NCI-H774 (cell line): ENCODE measurements at places on chromosomes 4 and X.

DNA sequence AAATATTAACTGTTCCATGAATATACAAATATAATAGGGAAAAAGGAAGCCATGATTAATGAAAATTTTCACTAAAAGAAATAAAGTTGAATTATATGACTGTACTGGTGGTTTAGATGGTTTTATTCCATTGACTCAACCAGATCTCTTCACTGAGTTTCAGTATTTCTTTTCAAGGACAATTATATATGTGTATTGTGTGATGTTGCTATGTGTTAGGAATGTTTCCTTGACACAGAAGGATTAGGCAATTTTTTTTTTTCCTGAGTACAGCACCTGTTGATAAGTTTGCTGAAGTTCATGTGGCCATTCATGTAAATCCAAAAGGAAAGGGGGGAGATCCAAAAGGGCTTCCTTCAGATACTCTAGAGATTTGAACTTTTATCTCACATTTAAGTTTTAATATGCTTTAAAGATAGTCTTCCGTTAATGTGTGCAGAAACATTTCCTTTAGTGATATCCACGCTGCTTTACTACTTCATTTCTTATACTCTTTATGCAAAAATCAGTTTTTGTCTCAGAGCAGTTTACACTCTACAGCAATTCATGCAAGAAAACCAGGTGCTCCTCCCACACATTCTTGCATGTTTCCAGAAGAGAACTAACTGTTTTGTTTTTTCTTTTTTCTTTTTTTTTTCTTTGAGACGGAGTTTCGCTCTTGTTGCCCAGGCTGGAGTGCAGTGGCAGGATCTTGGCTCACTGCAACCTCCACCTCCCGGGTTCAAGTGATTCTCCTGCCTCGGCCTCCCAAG lies 249.1 kb downstream of the RPA4 start:
- no peak for DNase-seq

DNA sequence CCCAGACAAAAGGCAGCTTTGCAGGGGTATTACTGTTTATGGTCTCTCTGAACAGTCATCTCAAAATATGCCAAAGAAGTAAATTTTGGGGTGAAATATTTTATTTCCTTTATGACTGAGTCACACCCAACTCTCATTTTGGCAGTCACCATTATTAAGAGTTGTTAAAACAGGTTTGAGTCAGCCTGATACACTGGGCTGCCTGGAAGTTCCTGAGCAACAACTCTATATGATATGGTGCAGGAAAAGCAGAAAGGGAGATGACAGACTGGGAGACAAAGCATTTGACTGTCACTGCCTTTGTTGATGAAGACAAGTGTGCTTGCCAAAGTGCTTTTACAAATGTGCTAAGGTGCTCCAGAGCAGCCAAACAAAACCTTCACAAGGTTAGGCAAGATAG lies 1263.5 kb downstream of the PCDH7 start:
- no peak for DNase-seq

DNA sequence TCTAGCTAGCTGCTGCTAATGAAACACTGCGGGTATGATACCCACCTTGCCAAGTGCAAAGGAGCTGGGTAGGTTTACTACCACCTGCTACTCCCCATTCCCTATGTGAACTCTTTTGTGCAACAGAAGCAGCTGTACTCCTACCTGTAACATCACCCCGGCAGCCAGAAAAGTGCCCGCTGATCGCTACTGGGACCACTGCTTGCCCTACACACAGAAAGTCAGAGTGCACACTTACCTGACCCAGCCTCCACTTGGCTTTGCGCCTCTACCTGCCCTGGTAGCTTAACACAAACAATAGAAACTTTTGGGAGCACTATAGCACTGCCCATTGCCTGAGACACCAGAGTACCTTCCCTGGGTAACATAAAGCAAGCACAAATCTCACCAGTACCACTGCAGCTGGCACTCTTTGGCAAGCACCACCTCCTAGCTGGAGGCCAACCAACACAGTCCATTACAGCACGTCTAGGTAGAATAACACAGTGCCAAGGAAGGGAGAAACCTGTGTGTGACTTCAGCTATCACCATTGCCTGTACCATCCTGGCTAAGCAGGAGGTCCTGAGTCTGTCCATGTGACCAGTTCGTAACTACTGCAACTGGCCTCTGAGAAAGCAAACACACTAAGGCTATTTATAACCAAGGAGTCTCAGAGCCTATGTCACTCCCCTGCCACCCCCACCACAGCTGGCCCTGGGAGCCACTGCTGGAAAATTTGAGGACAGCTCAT lies 80.1 kb downstream of the CENPC start:
- DNase-seq, result no peak

- DNase-seq, result no peak
These were observed 14.7 kb upstream of the CLCN4 start for GRCh38 chrX:10142041-10142599.

- no peak for DNase-seq
These were observed 213.7 kb upstream of the ZIC3 start for GRCh38 chrX:137352101-137352660.

- no peak for DNase-seq
These were observed 162.0 kb downstream of the RNF150 start for GRCh38 chr4:140971077-140971792.

GRCh38 chr4:119038116-119038841 lies 97.4 kb upstream of the MYOZ2 start:
- DNase-seq, result no peak
